ENCODE measurements at places on chromosomes 11 and 22.

GRCh38 chr22:25493794-25494193, 70.7 kb upstream of the GRK3 start:
- no peak for DNase-seq

- DNase-seq, result no peak
These were observed 27.0 kb upstream of the YWHAH start for GRCh38 chr22:31917227-31917921.

GRCh38 chr22:49262167-49262566, 565.5 kb downstream of the BRD1 start:
- no peak for DNase-seq

- no peak for DNase-seq
These were observed 43.8 kb downstream of the FBLN1 start for GRCh38 chr22:45546333-45547015.

- DNase-seq, result no peak
These were observed 26.0 kb upstream of the HORMAD2 start for GRCh38 chr22:30054067-30054763.

GRCh38 chr11:128690665-128691101, 3.2 kb upstream of the FLI1 start:
- no peak for DNase-seq

DNA sequence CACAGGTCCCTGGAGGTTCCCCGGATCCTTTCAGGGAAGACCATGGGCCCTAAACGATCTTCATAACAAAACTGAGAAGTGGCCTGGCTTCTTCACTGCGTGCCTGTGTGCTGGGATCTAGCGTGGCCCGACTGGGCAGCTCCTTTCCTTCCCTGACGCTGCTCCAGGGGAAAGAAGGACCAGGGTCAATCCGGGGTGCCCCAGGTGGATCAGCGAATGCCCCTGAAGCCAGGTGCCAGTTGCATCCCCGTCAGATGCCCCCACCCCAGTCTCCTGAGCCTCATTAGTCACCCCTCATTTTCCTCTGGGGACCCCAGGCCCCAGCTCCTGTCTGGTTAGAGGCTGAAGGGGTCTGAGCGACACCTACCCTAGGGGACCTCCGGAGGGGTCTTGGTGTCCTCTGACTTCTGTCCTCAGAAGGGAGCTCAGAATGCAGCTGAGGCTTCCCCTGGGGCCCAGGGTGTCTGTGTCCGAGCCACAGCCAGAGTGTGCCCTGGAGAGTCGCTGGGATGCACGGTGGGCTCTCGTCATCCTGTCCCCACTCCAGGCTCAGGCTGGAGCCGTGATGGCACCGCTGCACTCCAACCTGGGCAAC, 18.7 kb upstream of the MUC6 start:
- no peak for DNase-seq

GRCh38 chr11:78949976-78950690, 375.5 kb upstream of the NARS2 start:
- no peak for DNase-seq

DNA sequence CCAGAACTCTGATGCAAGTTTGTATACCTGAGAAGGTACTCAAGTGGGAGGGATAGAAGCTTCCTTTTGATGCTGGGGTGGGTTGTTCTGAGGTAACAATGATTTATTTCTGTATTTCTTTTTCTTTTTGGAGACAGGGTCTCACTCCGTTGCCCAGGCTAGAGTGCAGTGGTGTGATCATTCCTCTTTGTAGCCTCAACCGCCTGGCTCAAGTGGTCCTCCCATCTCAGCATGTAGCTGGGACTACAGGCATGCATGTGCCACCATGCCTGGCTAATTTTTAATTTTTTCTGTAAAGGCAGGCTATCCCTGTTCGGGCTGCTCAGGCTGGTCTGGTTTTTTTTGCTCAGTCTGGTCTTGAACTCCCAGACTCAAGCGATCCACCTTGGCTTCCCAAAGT, 7.9 kb downstream of the KDM2A start:
- DNase-seq, result no peak

GRCh38 chr22:25701056-25701780, 40.8 kb upstream of the MYO18B start:
- DNase-seq, result no peak

DNA sequence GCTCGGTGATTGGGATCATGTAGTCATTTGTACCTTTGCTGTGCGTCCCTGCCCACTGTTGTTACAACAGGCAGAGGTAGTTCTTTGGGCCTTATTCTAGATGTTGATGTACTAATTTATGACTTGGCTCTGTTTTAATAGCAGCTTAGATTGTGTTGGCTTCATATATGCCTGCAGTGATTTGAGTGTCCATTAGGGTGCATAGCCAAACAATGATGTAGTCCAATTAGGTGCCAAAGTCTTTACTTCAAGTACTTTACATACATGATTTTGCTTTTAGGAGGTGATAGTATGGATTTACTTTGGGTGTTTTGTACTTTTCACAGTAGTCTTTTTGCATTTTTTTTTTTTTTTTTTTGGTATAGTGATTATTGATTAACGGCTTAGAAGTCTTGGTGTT, 46.4 kb downstream of the PPP6R3 start:
- no peak for DNase-seq

DNA sequence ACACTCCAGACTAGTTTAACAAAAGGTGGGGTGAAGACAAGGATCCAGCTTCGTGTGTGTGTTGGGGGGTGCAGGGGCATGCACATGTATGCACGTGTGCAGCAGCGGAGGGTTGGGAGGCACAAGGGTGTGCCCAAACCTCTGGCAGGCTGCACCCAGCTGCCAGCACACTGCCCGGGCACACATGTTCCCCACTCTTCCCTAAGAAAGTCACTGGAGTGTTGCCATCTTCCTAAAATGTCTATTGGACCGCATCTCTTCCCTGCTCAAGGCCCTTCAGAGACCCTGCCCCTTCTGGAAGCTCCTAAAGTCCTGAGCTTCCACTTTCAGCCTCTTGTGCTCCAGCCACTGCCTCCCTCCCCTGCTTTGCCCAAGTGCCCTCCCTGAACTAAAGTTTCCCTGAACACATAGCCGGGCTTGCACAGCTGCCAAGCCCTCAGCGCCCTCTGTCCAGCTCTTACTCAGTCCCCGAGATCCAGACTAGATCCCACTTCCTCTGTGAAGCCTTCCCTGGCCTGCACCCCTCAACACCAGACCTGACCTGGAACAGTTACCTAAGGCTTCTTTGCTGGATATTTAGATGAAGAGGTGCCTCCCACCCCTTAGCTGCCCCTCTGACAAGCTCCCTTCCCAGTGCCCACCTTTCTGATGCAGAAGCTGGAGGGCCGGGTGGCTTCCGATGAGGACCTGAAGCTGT, 6.0 kb downstream of the CFL1 start:
- DNase-seq, result no peak

DNA sequence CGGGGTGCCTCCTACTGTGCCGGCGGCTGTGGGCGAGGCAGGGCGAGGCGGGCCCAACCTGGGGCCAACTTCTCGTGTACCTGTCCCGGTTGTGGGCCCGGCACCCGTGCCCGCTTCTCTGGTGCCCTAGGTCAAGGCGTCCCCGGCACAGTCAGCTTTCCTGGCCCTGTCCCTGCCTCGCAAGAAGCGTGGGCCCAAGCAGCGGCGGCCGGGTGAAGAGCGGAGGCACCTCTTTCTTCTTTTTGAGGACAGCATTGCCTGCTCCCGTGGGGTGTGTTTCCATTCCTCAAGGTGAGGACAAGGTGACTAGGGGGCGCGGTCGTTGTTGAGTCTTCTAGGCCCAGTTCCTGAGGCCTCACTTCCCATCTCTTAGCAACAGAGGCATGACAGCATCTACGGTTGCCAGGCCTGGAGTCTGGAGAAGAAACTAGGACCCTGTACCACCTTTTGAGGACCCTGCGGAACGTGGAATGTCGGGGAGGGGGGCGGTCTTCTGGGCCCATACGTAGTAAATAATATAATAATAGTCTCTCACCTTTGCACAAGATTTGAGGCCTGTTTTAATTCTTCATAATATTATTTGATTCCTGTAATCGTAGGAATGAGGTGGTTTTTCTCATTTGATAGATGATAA, 418 bp downstream of the ACO2 start:
- no peak for DNase-seq

DNA sequence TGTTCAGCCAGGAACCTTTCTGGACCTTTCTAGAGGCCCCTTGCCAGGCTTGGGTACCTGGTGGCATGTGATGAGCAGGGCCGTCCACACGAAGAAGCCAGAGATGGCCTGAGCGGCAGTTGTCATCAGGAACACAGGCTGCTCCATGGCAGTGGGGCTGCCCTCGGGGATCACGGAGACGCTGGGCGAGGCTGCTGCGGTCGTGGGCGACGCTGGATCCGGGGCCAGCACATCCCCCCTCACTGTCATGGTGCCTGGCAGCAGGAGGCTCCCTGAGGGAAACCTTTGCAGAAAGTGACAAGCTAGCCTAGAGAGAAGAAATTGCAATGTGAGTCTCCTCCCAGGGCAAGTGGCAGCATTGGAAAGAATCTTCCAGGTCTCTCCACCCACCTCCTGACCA, 25.1 kb downstream of the TMEM184B start:
- no peak for DNase-seq

GRCh38 chr11:83294208-83294607, 8.0 kb upstream of the CCDC90B start:
- no peak for DNase-seq

DNA sequence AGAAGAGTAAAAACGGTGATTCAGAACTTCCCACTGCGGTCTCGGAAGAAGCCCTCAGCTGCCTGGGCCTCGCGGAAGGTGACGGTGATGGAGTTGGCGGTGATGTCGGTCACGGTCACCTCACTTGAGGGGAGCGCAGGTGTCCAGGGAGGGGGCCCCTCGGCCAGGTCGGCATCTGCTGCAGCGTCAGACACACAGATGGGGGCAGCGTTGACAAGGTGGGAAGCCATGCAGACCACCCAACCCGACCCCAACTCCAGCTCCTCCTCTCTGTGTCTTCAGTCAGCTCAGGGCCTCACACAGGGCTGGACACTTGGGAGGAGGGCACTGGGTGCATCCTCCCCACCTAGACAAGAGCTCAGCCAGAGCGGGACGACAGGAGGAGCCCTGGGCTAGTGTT, 18.6 kb downstream of the CBX7 start:
- no peak for DNase-seq

DNA sequence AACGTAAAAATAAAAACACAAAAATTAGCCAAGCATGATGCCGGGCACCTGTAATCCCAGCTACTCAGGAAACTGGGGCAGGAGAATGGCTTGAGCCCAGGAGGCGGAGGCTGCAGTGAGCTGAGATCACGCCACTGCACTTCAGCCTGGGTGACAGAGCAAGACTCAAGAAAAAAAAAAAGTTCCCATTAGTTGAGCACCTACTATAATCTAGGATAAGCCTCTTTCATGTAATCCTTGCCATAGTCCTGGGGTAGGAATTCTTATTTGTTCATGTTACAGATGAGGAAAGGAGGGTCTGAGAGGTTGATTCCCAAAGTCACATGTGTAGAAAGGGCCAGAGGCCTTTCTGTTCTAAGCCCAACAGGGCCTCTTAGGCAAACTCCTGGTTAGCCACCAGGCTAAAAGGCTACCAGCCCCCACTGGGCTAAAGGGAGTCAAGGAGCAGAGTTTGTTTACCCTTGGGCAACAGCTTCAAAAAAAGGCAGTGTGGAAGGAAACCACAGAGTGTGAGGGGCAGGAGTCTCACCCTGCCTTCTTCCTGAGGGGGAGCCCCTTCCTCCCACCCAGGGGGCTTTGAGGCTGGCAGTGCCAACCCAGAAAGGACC, 21.6 kb upstream of the CSNK1E start:
- DNase-seq, result no peak

DNA sequence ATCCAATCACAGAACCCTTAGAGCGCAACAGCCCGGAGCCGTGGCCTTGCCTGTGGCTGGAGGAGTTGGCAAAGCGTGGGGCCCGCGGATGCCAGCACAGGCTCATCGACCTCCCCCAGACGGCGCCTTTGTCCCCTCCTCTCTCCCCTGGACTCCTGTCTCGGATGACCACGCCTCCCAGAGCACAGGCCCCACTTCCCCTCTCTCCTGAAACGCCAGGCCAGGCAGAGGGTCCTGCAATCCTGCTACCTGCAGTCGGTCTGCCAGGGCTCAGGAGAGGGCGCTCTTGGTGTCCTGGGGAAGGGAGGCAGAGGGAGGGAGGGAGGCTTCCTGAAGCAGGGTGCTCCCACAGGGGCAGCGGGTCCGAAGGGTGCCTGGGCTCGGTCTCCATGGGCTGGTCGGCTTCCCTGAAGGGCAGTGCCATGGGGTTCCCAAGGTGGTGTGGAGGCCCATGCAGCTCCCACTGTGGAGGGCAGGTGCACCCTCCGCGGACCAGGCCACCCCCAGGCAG, 16.6 kb upstream of the TTLL12 start:
- no peak for DNase-seq

- DNase-seq, result no peak
These were observed 16.5 kb downstream of the ARRB1 start for GRCh38 chr11:75334976-75335375.

DNA sequence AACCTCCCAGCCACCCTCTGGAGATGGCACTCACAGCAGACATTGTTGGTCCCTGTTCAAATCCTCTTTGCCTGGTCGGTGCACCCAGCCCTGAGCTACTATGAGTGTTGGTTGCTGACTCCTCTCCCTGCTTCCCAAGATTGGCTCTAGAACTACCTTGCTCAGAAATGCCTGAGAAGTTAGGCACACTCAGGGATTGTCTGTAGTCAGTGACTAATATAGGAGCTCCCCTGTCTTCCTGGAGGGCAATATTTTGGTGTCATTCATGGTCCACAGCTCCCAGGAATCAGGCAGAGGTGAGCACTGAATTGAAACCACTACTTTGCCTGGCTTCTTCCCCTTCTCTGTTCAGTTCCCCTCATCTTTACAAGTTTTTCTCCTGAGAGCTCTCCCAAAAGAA, 325.9 kb downstream of the MIAT start:
- no peak for DNase-seq

GRCh38 chr11:111676878-111677585, 74.8 kb downstream of the SIK2 start:
- no peak for DNase-seq

GRCh38 chr22:38186429-38186828, 4.8 kb upstream of the PLA2G6 start:
- no peak for DNase-seq

GRCh38 chr11:72343006-72343756, 91.2 kb downstream of the CLPB start:
- DNase-seq, result no peak

- no peak for DNase-seq
These were observed 257.7 kb upstream of the CCDC90B start for GRCh38 chr11:83543706-83544439.

- no peak for DNase-seq
These were observed 1.6 kb downstream of the SMIM38 start for GRCh38 chr11:69157156-69157821.

DNA sequence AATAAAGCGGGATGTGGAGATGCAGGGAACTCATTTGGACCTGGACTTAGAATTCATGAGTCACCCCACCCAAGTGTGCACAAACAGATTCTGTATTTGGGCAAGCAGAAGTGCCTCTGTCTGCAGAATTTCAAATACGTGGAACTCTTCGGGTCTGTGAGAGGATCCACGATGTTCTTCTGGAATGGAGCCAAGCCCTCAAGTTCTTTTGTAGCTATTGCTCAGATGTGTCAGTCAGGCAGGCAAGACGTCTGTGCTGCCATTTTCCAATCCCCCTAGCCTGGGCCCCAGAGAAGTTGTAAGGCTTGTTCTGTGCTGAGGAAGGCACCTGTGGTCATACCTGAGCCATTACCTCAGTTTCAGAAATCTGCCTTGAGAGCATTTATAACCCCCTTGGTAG, 132.8 kb upstream of the RASSF10 start:
- DNase-seq, result no peak
